Aorta (tissue), 5 donors: ENCODE measurements at places on chromosomes 5 and 9. TPM values are rescaled to one million over a fixed set of nuclear protein-coding genes. Genes with fewer than 3 reads are reported as not detected.

The SMIM33 gene
- not detected for total RNA-seq

- no peak for DNase-seq
These were observed 78.3 kb upstream of the TRIO start for GRCh38 chr5:14064841-14065240.

The ZNF608 gene
- 13.2 TPM for total RNA-seq

- peak; percentile 61 for DNase-seq
These were observed 2.0 kb downstream of the CXXC5 start for GRCh38 chr5:139650031-139650688.

- no peak for DNase-seq
These were observed 144.6 kb upstream of the PPP1R26 start for GRCh38 chr9:135334953-135335460.
